GM23338 (cell line): ENCODE measurements at places on chromosomes 7 and 10.
A peak's percentile ranks its signal among the peaks of the same experiment; 100 is the strongest.

- peak; percentile 84 for DNase-seq
These were observed 1.2 kb downstream of the SLC18A3 start for GRCh38 chr10:49611166-49611815.

DNA sequence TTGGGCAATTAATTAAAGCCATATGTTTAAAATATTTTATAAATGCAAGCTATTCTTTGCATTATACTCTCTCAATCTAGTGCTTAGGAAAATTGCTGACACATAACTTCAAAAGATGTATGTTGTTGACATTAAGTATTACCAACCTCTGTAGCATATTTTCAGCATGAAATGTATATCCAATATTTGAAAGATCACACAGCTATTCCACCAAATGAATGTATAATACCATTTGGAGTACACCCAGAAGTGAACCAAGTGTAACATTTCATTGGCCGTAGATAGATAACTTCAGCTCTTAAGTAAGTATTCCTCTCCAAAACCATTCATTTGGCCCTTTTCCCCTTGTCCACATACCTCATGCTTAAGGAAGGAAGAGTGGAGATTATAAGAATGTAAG lies 104.6 kb downstream of the HECTD2 start:
- no peak for DNase-seq

- DNase-seq: no peak
These were observed 213.9 kb downstream of the CREB5 start for GRCh38 chr7:28626221-28626620.

DNA sequence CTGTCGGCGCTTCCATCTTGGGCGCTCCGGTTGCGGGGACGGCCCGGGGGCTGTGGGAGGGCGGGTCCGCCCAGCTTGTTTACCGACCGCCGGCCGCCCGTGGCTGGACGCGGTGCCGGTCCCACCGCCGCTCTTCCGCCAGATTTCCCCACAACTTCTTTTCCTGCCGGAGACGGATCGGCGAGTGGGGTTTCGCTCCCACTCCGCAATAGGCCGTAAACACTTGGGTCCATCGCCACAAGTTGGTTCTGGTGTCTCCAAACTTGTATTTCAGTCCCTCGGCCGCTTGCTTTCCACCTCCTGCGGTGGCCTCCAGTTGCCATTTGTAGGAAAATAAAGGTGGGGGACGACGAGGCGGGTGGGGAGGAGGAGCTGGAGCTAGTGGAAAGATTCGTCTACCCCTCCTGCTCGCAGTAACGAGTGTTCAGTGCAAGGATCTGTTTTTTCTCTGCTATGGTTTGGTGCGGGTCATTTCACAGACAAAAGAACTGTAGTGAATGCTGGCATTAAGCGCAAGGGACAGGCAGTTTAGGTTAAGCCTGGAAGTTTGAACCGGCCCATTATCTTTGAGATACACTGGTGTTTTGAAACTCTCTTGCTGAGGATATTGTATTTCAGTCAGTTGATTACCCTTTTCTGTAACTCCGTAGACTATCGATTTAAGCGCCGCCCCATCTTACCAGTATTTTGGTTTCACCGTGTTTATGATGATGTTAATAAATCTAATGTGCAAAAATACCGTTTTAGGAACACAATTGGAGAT lies 24.3 kb upstream of the ZRANB1 start:
- peak; percentile 62 for DNase-seq

GRCh38 chr7:90678986-90679385 lies 82.9 kb downstream of the CDK14 start:
- DNase-seq: peak; percentile 17

GRCh38 chr7:111045449-111045848 lies 45.5 kb upstream of the LRRN3 start:
- DNase-seq: peak; percentile 27

GRCh38 chr10:26365681-26366358 lies 72.3 kb upstream of the APBB1IP start:
- DNase-seq: no peak

- DNase-seq: peak; percentile 93
These were observed 9.9 kb downstream of the TTYH3 start for GRCh38 chr7:2641406-2642393.

- DNase-seq: no peak
These were observed 5.8 kb downstream of the IFIT1 start for GRCh38 chr10:89398003-89398749.

DNA sequence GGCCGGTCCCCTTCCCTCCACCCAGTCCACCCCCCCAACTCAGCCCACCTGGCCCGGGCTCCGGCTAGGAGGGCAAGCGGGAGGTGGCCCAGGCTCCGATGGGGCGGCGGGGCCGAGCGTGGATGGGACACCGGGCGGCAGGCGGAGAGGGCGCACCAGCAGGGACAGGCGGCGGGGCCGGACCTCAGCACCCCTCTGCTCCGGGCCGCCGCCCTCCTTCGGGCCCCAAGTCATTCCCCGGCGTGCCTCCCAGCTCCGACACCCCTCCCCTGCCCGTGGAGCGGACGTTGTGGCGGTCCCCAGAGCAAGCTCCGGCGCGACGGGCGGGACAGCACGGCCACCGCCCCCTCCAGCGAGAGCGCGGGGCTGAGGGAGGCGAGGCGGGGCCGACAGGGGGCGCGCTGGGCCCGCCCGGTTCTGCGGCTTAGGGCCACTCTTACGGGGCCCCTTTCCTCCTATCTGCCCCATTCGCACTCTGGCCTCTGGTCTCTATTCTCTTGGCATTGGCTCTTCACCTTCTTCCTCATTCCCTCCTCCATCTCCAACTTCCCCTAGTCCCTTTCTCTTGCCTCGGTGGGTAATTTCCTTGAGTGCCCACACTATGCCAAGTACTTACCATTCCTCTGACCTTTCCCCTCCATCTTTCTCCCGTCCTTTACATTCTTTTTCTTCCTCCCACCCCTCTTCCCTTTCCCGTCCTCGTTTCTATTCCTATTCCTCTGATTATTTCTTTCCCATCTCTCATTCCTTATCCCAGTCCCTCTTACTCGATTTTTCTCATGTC lies 701 bp upstream of the GBX1 start:
- peak; percentile 82 for DNase-seq

- DNase-seq: no peak
These were observed 95.4 kb upstream of the AFAP1L2 start for GRCh38 chr10:114499630-114500190.

DNA sequence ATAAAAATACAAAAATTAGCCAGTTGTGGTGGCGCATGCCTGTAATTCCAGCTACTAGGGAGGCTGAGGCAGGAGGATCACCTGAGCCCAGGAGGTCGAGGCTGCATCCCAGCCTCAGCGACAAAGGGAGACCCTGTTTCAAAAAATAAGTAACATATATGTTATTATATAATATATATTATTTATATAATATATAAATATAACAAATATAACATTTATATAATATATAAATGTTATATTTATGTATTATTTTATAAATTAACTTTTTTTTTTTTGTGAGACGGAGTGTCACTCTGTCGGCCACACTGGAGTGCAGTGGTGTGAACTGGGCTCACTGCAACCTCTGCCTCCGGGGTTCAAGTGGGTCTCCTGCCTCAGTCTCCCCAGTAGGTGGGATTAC lies 1.5 kb upstream of the POR start:
- no peak for DNase-seq

GRCh38 chr10:49622426-49623425 lies 8.9 kb downstream of the CHAT start:
- no peak for DNase-seq

- no peak for DNase-seq
These were observed 137.5 kb upstream of the PRPS1L1 start for GRCh38 chr7:18165166-18165565.

DNA sequence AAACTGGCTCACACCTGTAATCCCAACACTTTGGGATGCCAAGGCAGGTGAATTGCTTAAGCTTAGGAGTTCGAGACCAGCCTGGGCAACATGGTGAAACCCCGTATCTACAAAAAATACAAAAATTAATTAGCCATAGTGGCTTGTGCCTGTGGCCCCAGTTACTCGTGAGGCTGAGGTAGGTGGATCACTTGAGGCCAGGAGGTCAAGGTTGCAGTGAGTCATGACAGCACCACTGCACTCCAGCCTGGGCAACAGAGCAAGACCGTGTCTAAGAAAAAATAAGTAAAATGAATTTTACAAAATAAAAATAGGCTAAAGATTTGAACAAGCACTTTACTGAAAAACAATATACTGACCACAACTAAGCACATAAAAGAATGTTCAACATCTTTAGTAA lies 9.8 kb upstream of the ORC5 start:
- no peak for DNase-seq

DNA sequence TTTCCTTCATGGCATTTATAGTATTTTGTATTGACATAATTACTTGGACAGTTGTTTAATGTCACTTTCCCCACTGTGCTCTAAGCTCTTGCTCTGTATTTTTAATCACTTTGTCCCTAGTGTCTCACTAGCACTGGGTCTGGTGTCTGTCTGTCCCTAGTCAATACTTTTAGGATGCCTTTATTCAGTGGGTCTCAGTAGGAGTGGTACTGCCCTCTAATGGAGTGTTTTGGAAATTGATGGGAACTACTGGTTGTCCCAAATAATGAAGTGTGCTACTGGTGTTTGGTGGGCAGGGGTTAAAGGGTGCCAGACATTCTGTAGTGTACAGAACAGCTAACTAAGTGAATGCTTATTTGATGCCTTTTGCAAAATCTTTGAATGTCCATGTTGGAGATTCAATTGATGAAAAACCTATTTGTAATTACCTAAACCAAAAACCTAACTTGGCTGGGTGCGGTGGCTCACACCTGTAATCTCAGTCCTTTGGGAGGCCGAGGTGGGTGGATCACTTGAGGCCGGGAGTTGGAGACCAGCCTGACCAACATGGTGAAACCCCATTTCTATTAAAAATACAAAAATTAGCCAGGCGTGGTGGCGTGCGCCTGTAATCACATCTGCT lies 33.3 kb downstream of the CDK14 start:
- peak; percentile 84 for DNase-seq

DNA sequence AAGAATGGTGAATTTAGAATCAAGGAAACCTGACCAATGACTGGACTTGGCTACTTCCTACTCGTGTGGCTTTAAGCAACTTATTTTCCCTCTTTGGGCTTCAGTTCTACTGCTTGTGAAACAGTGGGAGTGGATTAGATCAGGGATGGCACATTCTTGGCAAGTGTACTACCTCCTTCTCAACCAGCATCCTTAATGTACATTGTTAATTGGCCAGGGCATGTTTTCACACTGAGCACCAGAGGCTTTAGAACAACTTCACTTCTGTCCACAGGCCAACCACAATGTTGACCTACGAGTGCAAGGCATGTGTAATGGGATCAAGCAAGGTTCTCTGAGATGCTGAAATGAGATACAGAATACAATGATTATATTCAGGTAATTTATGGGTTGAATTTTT lies 315.3 kb downstream of the ADRA2A start:
- DNase-seq: no peak

DNA sequence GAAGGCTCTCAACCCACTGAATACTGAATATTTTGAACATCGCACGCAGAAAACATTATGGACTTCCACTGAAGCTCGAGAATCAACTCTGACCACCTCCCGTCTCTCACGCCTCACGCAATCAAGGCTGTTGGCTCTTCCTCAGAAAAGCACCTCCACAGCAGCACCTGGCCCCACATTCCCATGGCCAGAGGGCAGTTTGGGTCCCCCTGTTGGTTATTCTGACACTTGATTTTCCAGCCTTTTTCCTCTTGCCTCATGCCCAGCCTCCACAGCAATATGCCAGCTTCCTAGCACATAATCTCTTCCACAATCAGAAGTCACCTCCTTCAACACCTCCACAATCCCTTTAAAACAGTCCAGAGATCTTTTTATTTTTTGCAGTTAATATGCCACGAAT lies 55.9 kb downstream of the SVOPL start:
- peak; percentile 76 for DNase-seq

- no peak for DNase-seq
These were observed 183.5 kb downstream of the RNF133 start for GRCh38 chr7:122515404-122515803.

GRCh38 chr10:37246637-37247036 lies 121.2 kb downstream of the ANKRD30A start:
- no peak for DNase-seq

GRCh38 chr10:48536916-48537890 lies 67.7 kb downstream of the ARHGAP22 start:
- peak; percentile 81 for DNase-seq

DNA sequence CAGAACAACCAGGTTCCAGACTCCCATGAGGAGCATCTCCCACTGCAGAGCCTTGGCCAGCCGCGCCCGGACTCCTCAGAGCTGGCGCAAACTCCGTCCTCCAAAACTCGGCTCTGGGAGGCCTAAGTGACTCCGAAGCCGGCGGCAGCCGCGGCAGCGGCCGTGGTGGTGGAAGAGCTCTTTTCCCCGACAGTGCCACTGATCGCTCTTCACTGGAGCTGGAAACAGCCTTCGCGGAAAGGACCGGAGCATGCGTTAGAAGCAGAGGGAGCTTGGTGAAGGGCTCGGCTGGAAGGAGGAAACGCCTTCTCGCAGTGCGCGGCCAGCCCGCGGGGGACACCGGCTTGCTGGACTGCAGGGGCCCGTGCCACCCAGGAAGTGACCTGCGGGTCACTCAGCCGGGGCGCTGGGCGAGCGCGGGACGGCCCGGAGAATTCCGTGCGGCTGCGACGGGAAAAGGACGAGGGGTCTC lies 5.0 kb upstream of the HOXA13 start:
- DNase-seq: peak; percentile 46

GRCh38 chr10:77799352-77799751 lies 127.2 kb downstream of the DLG5 start:
- no peak for DNase-seq

DNA sequence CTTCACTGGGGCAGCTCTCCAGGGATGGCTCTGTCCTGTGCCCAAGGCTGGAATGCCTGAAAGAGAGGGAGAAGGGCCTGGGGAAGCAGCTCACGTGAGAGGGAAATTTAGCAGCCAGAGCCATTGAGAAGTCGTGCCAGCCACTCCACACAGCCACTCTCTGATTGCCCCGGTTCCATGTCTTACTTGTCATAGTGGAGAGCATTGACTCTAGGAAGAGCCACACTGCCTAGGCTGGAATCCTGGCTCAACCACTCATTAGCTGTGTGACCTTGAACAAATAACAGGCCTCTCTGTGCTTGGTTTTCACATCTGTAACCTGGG lies 728.0 kb downstream of the PARD3 start:
- DNase-seq: no peak

DNA sequence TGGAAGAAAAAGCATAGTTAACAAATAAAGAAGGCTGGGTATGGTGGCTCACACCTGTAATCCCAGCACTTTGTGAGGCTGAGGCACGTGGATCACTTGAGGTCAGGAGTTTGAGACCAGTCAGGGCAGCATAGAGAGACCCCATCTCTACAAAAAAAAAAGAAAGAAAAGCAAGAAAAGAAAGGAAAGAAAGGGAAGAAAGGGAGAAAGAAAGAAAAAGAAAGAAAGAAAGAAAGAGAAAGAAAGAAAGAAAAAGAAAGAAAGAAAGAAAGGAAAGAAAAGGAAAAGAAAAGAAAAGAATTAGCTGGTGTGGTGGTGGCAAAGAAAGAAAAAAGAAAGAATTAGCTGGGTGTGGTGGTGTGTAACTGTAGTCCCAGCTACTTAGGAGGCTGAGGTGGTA lies 3.1 kb upstream of the HILPDA start:
- DNase-seq: no peak
